NCI-H1048 (cell line): ENCODE measurements at places on chromosomes 1 and 21.
A peak's percentile ranks its signal among the peaks of the same experiment; 100 is the strongest.

GRCh38 chr1:119139403-119139802 lies 1.1 kb downstream of the WARS2 start:
- DNase-seq = no peak

DNA sequence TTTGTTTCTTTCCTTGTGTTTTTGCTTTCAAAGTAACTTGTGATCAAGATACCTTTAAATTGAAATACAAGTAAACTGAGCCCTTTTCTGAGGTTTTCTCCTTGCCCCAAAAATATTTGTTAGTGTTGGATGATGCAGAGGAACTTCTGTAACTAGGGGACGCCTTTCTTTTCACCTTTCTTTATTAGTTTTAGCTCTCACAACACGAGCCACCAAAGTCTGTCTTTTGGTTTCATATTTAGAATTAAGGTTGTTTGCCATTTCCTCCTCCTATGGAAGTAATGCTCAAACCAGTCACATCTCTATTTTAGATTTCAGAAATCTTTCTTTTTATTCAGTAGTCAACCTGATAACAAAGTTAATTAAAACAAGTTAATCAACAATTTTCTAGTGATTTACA lies 120.8 kb downstream of the ZP4 start:
- DNase-seq = no peak

GRCh38 chr1:231973830-231974229 lies 347.2 kb downstream of the DISC1 start:
- DNase-seq = no peak

DNA sequence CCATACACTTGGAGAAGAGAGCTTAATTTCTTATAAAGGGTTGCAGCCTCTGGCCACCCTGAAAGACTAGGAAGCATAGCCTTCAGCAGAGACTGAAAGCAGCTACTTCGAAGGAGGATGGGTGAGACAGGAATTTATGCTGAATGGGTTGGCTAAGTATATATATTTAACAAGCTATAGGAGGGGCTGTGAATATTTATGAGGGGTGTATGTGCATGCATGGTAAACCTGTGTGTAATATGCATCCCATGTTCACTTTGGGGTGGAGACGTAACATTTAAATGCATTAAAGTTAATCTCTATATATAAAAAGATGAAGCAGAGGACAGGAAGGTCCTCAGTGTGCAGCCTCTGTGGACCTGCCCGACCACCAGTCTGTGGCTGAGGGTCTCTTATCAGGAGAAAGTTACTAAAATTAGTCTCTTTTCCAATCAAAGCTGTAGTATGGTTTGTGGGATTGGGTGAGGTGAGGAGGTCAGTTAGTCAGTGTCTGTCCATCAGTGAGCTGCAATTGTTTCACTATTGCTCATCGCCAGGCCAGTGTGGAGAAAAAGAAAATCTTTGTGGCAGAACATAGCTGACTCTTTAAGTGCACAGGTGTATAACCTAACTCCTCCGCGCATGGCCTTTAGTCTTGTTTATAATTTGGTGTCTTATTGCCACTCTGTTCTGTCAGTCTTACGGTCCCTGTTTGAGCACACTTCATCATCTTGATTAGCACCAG lies 35.4 kb upstream of the DSCAM start:
- no peak for DNase-seq

DNA sequence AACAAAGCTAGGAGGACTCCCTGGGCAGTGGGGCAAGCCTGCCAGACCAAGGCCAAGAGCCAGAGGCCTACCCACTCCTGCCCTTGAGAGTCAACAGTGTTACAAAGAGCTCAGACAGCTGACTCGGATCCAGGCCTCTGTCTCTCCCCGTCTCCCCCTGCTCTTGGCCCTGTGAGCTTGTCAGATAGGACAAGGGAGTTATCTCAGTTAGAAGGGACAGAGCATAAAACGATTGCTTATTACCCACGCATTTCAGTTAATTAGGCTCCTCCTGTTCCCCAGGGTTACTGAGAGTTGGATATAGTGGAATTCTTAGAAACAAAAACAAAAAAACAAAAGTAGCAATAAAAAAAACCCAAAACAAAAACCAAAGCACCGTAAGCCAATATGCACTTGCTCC lies 1.3 kb downstream of the SLC41A1 start:
- DNase-seq = no peak

DNA sequence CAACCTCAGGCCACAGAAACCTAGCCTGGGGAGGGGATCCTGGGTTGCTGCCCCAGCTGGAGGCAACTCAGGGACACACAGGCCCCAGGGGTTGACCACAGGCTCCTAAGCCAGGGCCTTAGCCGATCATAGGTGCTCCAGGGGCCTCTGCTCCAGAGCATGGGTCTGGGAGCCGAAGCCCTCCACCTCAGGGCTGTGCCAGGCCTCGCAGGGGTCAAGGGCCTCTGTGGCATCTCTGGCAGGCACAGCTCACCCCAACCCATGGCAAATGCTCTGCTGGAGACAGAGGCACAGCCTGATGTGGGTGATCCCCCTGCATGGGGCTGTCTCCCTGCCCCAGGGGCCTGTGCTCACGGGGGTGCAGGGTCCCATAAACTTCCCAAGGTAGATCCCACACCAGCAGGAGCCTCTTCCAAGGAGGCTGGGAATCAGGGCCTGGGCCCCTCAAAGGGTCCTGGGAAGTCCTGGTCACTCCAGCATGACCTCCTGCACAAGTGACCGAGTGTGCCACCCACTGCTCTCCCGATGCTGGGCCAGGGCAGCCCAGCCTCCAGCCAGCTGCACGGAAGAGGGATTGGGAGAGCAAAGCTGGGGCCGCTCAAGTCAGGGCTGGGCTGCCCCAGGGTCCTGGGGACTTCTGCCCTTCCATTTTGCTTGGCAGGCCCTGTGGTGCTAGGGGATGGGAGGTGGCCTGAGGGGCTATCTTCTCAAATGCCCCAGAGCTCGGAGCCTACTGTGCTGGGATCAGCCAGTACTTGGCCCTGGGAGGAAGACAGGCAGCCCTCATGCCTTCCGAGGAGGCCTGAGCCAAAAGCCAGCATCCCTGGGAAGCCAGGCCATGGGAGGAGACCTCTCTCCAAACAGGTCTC lies 22.2 kb upstream of the PRSS38 start:
- no peak for DNase-seq

GRCh38 chr1:209529233-209529632 lies 54.3 kb upstream of the CAMK1G start:
- no peak for DNase-seq

DNA sequence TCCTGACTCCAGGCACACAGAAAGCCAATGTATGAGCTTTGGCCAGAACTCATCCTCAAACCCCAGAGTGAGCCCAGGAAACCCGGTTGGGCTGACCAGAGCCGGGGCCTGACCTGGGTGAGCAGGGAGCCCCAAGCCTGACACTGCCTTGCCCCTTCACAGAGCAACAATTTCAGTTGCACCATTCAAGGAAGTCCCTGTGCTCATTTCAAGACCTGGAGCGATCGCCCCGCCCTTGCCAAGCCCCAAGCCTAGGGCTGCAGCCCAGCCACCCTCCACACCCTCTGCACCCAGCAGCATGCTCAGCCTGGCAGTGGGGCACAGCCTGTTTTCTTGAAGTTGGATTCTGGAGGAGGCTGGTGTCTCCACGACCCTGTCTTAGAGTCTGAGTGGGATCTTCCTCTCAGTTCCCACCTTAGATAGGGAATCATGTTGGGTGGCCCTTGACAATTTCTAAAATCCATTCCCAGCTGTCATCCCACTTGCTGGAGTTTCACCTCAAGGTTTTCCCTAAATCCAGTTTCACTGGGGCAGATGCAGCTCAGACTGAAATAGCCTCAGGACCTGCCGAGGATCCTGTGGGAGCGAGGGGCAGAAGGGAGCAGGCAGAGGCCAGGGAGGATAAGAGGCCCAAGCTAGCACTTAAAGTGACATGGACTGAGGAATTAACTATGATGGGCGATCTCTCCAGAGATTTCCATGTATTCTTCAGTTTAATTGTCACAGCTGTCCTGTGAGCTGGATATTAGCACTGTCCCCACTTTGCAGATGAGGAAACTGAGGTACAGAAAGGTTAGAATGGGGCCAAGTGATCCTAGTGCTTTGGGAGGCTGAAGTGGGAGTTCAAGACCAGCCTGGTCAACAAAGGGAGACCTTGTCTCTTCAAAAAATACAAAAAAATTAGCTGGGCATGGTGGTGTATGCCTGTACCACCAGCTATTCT lies 2.5 kb downstream of the NBL1 start:
- DNase-seq = no peak

GRCh38 chr1:9629445-9630201 lies 21.9 kb upstream of the PIK3CD start:
- no peak for DNase-seq

GRCh38 chr1:15957221-15958095 lies 18.4 kb downstream of the ZBTB17 start:
- DNase-seq = no peak

- DNase-seq = peak; percentile 22
Observed at GRCh38 chr1:161382214-161383019, 14.7 kb upstream of the CFAP126 start.

- no peak for DNase-seq
Observed at GRCh38 chr1:89069951-89070350, 4.9 kb upstream of the GBP1 start.

- no peak for DNase-seq
Observed at GRCh38 chr21:21864321-21864840, 866.2 kb downstream of the NCAM2 start.

DNA sequence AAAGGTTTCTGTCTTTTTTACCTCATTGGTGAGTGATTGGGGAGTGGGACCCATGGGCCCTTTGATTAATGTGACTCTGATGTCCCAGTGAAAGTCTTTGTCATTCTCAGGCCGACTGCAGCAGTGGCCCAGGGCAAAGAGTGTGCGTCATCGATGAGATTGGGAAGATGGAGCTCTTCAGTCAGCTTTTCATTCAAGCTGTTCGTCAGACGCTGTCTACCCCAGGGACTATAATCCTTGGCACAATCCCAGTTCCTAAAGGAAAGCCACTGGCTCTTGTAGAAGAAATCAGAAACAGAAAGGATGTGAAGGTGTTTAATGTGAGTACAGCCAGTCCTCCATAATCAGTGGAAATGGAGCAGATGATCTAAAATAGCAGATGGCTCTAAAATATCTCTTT lies 19.4 kb downstream of the NTPCR start:
- no peak for DNase-seq

- peak; percentile 30 for DNase-seq
Observed at GRCh38 chr1:54885807-54886723, 930 bp downstream of the DHCR24 start.

DNA sequence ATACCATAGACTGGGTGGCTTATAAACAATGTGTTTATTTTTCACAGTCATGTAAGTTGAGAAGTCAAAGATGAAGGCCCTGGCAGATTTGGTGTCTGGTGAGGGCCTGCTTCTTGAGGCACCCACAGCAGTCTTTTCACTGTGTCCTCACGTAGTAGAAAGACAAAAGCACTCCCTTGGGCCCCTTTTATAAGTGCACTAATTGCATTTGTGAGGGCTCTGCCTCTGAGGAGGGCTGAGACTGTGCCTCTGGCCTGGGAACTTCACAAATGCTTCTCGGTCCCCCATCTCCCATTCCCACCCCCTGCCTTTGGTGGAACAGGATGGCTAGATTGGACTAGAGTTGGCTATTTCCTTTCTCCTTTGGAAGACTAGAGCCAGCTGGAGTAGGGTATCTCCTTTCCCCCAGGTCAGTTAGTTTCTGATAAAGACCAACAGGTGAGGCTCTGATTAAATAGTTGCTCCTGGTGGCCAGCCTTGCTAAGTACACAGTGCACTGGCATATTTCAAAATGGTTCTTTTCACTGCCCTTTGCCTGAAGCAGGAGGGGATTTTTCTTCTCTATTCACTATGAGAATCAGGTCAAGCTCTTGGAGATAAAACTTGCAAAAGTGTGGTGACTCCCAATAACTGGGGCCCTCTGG lies 82.9 kb downstream of the PLPPR4 start:
- DNase-seq = no peak

GRCh38 chr1:114011796-114012195 lies 32.5 kb downstream of the OLFML3 start:
- DNase-seq = no peak

GRCh38 chr1:207284209-207284897 lies 37.1 kb upstream of the CD55 start:
- no peak for DNase-seq

DNA sequence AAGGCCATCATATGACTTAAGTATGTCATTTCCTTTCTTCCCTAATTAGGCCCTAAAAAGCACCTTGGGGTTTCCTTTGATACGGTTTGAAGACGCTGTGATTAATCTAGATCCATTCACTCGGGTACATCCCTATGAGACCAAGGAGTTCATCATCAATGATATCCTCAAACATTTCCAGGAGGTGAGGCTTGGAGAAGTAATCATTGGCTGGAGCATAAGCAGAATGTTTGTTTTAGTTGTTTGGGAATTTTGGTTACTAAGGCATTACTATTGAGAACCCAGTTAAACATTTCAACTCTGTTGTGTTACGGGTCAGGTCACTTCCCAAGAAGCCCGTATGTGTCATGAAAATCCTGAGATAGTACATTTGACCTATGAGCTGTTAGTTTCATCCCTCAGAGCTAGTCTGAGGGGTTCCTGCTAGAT lies 185.2 kb downstream of the VPS13D start:
- no peak for DNase-seq

- DNase-seq = no peak
Observed at GRCh38 chr21:31599013-31599412, 60.5 kb upstream of the SOD1 start.

DNA sequence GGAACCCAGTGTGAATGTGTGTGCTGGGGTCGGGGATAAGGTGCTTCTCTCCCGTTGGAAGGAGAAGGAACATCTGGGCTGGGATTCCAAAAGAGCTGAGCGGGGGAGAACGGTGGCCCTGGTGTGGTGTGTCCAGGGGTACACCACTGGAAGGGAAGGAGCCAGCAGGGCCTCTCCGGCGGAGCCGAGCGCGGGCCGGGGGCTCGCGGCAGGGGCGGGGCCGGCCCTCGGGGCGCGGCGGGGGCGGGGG lies 231 bp upstream of the RPS6KA1 start:
- no peak for DNase-seq

- DNase-seq = no peak
Observed at GRCh38 chr1:24878775-24879742, 51.0 kb downstream of the RUNX3 start.

DNA sequence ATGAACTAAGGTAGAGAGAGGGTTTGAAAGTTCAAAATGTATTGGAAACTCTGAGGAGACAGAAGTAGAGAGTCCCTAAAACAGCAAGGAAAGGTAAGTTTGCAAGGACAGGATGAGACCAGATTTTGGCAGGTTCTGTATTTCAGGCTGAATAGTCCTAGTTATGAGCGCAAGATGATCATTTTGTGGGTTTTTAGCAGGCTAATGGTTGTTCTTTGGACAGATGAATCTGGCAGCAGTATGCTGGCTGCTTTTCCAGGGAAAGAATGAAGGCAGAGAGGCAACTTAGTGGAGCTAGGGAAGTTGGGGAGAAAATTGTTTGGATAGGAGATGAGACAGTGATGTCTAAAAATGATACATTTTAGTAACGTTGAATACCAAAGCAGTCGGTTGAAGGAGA lies 243.5 kb upstream of the NRIP1 start:
- no peak for DNase-seq

- no peak for DNase-seq
Observed at GRCh38 chr1:51290489-51290847, 39.9 kb downstream of the TTC39A start.
